ENCODE measurements at places on chromosomes 7 and 10.

DNA sequence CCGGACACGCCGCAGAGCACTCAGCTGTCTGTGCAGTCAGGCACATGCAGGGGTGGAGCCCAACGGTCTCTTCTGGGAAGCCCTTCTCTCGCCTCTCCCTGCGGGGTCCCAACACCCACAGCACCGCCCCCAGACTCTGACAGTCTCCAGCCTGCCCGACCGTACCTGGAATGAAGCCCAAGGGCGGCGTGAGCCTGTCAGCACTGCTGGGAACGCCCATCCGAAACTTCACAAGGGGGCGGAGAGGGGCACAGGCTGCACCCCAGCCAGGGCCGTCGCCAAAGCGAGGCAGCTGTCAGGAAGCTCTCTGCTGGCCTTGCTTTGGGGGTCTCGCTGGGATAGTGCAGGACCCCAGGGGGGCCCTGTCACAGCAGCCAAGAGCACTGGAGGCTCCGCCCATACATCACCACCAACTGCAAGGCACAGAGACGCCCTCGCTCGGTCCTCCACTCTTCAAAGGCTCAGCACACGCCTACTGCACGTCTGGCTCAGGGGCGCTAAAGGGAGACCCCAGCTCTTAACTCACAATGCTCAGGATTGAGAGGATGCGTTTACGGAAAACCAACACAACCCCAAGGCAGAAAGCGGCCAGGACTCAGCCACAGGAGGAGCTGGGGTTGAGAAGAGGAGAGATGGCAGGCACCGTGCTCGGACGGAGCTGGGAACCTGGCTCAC lies 30.9 kb downstream of the MAD1L1 start:
- DNase-seq = no peak

DNA sequence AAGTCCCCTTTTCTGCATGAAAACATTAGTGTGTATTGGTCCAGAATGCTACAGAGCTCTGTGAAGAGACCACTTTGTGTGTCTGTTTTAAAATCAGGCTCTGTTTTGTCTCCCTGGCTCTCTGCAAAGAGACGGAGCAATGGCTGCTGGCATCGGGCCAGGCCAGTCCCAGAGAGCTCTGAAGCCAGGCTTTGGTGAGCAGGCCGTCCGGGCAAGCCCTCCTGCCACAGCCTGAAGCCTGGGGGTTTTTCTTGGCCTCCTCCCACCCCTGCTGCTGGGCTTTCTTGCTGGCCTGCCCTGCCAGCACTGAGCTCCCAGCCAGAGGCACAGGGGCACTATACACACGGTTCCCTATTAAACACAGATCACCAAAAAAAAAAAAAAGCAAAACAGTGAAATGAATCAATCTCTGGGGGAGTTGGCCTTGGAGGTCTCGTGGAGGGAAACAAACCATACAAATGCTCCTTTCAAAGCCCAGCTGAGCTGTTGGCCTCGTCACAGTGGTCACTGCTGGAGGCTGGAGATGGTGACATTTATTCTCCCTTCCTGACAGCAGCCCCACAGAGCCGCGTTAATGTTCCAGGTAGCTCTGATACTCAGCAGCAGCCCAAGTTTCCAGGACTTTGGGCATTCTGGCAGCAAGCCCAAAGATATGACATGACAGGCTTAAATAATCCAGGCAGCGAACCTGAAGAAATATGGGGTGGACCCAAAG lies 237.2 kb downstream of the TCF7L2 start:
- no peak for DNase-seq

- no peak for DNase-seq
Observed at GRCh38 chr7:47954231-47954911, 6.1 kb upstream of the PKD1L1 start.

DNA sequence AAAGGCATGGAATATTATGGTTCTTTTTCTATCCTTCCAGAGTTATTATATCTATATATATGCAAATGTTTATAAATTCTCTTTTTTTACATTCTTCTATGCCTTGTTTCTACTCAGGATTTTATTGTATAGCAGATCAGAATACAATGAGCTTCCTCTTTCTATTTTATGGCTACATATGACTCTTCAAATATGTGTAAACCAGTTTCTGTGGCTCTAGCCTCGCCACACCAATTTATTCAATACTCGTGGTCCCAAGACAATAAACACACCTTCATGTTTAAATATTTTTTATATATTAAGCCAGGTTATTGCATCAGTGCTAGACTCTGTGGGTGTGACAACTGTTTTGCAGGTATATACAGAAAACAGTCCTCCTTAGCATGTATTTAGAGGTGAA lies 237.5 kb upstream of the MKLN1 start:
- no peak for DNase-seq

DNA sequence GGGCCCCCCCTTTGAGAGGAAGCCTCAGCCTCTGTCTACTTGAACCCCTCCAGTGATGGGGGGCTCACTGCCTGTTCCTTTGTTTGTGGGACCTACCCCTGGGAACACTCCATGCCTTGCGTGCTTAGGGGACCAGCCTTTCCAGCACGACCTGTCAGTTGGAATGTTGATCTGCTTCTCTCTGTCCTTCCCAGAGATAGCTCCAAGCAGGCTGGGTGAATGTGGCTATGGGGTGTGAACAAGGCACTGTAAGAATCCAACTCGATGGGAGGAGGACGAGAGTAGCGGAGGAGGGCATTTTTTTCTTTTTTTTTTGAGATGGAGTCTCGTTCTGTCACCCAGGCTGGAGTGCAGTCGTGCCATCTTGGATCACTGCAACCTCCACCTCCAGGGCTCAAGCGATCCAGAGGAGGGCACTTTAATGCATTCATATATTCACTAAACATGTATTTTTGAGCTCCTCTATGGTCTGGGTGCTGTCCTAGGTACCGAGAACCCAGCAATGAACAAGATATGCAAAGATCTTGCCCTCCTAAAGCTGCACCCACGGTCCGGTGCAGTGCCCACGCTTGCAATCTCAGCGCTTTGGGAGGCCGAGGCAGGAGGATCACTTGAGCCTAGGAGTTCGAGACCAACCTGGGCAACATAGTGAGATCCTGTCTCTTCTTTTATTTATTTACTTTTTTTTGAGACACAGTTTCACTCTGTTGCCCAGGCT lies 8.5 kb downstream of the CLIP2 start:
- DNase-seq = no peak

GRCh38 chr7:117946151-117946633 lies 73.0 kb upstream of the CTTNBP2 start:
- DNase-seq = no peak

GRCh38 chr7:71137479-71137878 lies 5.5 kb downstream of the GALNT17 start:
- no peak for DNase-seq

DNA sequence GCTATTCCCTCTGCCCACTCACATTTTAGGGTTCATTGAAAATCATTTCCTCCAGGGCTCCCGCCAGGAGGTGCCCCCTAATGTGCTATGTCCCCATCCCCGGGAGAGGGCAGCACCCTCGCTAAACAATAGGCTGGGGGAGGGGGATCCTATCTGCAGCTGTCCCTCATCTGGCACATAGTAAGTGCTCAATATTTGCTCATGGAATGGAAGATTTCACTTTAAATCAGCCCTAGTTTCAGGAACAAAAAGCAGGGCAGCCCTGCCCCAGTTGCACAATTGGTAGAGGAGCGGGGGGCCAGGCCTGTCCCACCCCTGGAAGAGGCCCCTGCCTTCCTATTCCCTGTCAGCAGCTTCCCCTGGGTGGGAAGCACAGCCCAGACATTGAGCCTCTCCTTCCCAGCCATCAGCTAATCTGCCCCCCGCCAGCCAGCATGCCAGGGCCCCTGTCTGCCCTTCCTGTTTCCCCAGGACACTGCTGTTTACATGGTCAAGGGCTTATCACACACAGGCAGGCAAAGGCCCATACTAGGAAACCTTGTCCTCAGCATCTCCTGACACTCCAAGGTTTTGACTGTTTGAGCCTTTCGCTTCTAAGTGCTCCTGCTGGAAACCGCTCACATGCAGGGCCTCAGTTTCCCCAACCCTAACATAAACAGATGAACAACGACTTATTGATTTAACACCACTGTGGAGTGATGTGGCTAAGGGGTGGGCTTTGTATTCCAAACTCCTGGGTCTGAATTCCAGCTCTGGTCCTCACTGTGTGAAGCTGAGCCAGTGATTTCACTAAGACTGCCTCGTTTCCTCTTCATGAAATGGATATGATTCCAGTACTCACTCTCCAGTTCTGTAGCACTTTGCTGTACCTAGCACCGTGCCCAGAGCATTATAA lies 130.7 kb upstream of the ZMIZ1 start:
- DNase-seq = no peak

DNA sequence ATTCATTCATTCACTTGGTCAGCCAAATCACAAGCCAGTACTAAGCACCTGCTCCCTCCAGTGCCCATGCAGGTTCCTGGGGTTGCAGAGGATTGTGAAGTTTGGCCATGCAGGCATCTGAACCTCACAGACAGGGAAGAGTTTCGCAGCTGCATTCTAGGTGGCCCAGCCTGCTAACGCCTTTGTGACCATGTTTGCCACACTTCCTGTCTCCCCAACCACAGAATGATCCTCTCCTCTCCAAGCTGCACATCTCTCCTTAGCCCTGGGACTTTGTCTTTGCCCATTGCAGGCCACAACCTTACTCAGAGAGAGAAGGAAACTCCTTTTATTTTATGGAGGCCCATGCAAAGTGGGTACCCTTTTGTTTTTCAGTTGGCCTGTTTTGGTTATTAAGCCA lies 31.8 kb downstream of the EPDR1 start:
- DNase-seq = no peak

- no peak for DNase-seq
Observed at GRCh38 chr10:327889-328852, 192.9 kb downstream of the ZMYND11 start.

GRCh38 chr10:74039561-74040145 lies 41.7 kb downstream of the VCL start:
- DNase-seq = no peak

DNA sequence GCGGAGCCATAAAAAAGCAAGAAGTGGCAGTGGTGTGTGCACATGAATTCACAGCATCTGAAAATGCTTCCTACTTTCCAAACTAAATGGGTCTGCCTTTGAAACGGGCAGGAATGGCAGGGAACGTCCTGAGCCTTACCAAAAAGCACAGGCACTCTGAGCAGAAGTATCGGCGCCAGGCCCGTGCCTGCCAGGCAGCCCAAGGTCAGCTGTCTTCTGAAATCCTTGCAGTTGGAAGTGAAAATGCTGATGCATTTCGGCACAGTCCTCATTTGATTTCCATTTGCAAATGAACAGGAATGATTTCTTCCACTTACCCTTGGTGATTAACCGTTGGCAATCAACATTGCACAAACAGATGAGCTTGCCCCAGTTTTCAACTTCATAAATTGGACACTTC lies 47.6 kb upstream of the MNX1 start:
- no peak for DNase-seq

- DNase-seq = no peak
Observed at GRCh38 chr7:72003236-72003635, 408.9 kb downstream of the CALN1 start.

- no peak for DNase-seq
Observed at GRCh38 chr10:92419740-92420545, 129.0 kb downstream of the MARCHF5 start.

GRCh38 chr7:30840141-30841024 lies 69.2 kb downstream of the MINDY4 start:
- DNase-seq = no peak

GRCh38 chr10:12180221-12180974 lies 15.3 kb downstream of the NUDT5 start:
- DNase-seq = no peak

DNA sequence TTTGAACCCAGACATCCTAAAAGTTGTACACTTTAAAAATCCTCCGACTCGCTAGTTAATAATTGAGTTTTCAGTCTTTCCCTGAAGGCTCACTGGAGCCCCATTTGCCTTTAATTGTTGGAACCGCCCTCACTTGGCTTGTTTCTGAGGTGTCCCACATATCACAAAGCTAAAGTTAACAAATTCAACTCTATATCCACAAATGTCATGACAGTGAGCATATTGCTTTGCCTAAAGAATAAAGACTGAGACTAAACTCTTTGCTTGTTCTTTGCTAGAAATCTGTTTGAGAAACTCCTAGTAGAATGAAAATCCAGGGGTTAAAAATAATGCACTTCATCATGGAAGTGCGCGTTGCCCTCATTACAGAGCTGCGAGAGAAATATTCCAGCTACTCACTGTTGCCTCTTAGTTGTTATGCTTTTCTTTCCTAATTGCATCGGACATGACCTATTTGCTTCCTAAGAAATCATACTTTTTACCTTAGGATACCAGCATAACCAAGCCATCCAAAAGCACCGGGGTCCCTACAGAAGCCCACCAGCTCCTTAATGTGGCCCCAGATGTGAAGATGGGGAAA lies 752 bp downstream of the THSD7A start:
- no peak for DNase-seq

GRCh38 chr10:22700489-22700888 lies 13.9 kb downstream of the PIP4K2A start:
- DNase-seq = no peak

GRCh38 chr7:44987457-44987856 lies 8.6 kb upstream of the MYO1G start:
- DNase-seq = no peak

GRCh38 chr7:102976493-102976892 lies 63.7 kb downstream of the LRRC17 start:
- no peak for DNase-seq

Measured in NCI-H1048 (cell line).